ENCODE measurements at places on chromosomes 11 and 22.

GRCh38 chr11:126133901-126134300 lies 71.2 kb upstream of the CDON start:
- DNase-seq: no peak

- no peak for DNase-seq
These were observed at the start of the genes NUDT22 and TRPT1 for GRCh38 chr11:64225608-64226506. Gene NUDT22 (plus strand): TSS chr11:64226274. CDS start chr11:64226653, 379 bp downstream. Gene TRPT1 (minus strand): TSS chr11:64226186. CDS start chr11:64225860, 326 bp downstream.

GRCh38 chr22:47407461-47408025 lies 645.1 kb downstream of the TBC1D22A start:
- no peak for DNase-seq

GRCh38 chr11:114890038-114890437 lies 211.7 kb downstream of the NXPE2 start:
- no peak for DNase-seq

DNA sequence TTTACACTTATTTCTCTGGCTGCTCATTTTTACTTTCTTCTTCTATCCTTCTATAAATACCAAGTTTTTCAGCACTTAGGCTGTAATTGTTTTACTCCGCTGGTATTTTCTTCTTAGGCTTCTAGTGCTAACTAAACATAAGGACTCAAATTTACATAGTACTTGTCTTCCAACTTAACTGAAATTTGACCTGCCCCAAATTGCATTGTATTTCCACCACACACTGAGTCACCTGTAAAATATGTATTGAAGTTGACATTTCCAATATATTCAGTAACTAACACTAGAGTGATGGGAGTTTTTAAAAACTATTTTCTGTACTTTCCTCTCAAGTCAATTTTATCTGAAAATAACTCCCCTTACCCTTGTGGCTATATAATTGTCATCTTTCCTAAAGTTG lies 1794.1 kb upstream of the RAG2 start:
- no peak for DNase-seq

DNA sequence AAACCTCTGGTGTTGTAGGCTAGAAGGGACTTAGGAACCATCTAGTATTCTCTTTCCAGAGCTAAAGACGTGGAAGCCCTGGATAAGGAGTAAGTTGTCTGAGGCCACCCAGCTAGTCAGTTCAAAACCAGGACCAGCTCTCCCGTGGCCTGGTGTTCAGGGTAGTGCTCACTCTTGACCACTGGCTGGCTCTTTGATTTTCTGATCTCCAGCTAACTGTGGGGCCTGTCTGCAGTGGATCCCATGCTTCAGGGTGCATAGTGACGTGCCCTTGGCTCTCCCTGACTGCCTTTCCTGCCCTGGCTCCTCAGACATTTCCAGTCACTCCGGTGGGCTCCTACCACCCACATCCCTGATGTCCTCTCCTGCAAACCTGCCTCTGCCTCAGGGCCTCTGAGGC lies 1.3 kb downstream of the CLMP start:
- no peak for DNase-seq

DNA sequence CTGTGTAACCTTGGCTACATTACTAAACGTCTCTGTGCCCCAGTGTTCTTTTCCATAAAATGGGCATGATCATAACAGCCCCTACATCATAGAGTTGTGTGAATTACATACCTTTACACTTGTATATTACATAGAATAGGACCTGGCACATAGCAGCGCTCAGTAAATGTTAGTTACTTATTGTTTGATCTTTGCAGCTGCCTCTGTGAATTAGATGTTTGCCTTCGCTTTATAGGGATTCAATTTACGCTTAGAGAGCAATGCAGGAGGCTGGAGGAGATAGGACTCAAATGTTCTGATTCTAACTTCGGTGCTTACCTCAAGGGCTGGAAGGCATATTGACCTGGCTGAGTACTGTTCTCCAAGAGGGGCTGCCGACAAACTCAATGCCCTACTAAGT lies 10.4 kb upstream of the TIMP3 start:
- DNase-seq: no peak

- DNase-seq: peak; percentile 89
These were observed at the start of gene BACE1 for GRCh38 chr11:117316197-117316961. Gene BACE1 (minus strand): TSS chr11:117316256. CDS start chr11:117315795, 461 bp downstream.

DNA sequence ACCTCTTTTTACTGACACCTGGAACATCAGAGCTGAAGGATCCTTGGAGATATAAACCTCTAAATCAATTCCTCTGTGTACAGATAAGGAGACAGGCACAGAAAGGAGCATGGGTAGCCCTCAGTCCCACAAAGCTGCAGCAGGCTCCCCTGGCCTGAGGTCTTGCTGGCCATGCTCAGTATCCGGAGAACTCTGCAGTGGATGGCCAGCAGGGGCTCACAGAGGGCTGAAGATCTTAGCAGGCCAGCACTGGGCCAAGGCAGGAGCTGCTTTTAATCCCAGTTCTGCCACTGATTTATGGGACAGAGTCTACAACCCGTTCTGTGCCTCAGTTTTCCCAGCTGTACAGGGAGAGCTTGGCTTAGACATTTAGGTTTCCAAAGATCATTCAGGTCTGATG lies 52.6 kb upstream of the LRRC32 start:
- DNase-seq: no peak

- DNase-seq: no peak
These were observed 11.4 kb downstream of the AASDHPPT start for GRCh38 chr11:106088896-106089295.

- DNase-seq: no peak
These were observed 11.6 kb upstream of the RIC3 start for GRCh38 chr11:8180469-8180868.

- no peak for DNase-seq
These were observed 74.3 kb upstream of the ADORA2A start for GRCh38 chr22:24353121-24353520.

GRCh38 chr11:131776211-131776610 lies 405.8 kb downstream of the NTM start:
- no peak for DNase-seq

Measured in NT2/D1 (cell line).